ENCODE measurements at places on chromosomes 3 and 15. TPM values are rescaled to one million over a fixed set of nuclear protein-coding genes. Genes with fewer than 3 reads are reported as not detected.

The CA12 gene
- 22.1 TPM for total RNA-seq

The TERC gene
- total RNA-seq = 78.9 TPM

The FOXL2NB gene
- total RNA-seq = not detected

The RAB5A gene
- total RNA-seq = 56.9 TPM

The TGM4 gene
- total RNA-seq = not detected

The LYZL4 gene
- not detected for total RNA-seq

The CD80 gene
- 19.8 TPM for total RNA-seq

The HDAC11 gene
- total RNA-seq = 19.8 TPM

The RAD51 gene
- not detected for total RNA-seq

The PIERCE2 gene
- total RNA-seq = not detected

The CPEB1 gene
- total RNA-seq = 1.3 TPM

The PIF1 gene
- 8.5 TPM for total RNA-seq

The RCCD1 gene
- total RNA-seq = 22.5 TPM

The MNS1 gene
- total RNA-seq = 1.3 TPM

The EPHA6 gene
- total RNA-seq = 1.7 TPM

The ASB14 gene
- total RNA-seq = not detected

The LMAN1L gene
- total RNA-seq = not detected

The TLR9 gene
- total RNA-seq = not detected

The MYRIP gene
- 7.2 TPM for total RNA-seq

The RPS17 gene
- total RNA-seq = 237 TPM

The SPATA12 gene
- total RNA-seq = not detected

The SEMA6D gene
- 120 TPM for total RNA-seq

The CIB2 gene
- 17.5 TPM for total RNA-seq

The LRRC58 gene
- total RNA-seq = 20.3 TPM

The CAMK1 gene
- total RNA-seq = 5.6 TPM

The HIGD2B gene
- total RNA-seq = not detected

The GASK1A gene
- 6.3 TPM for total RNA-seq

The HLTF gene
- total RNA-seq = 16.2 TPM

The DNAH12 gene
- total RNA-seq = not detected

The LAMB2 gene
- 476 TPM for total RNA-seq

The BCL6 gene
- total RNA-seq = 79.2 TPM

The IQCF5 gene
- not detected for total RNA-seq

The SNX1 gene
- 76.5 TPM for total RNA-seq

The ADAMTS9 gene
- total RNA-seq = 52.0 TPM

The CMTM6 gene
- 23.2 TPM for total RNA-seq

The IQSEC1 gene
- 36.2 TPM for total RNA-seq

The ETV5 gene
- 4.1 TPM for total RNA-seq

The SLC28A1 gene
- total RNA-seq = 61.1 TPM

The PLA2G4D gene
- total RNA-seq = not detected

The SPINK8 gene
- total RNA-seq = not detected

The SLC38A3 gene
- total RNA-seq = not detected

The ROPN1 gene
- total RNA-seq = not detected

The CKMT1B gene
- total RNA-seq = 101 TPM

The BCL2A1 gene
- total RNA-seq = not detected

The SNX22 gene
- total RNA-seq = not detected

The HEG1 gene
- total RNA-seq = 11.7 TPM
